ENCODE measurements at places on chromosomes 7 and 10.

DNA sequence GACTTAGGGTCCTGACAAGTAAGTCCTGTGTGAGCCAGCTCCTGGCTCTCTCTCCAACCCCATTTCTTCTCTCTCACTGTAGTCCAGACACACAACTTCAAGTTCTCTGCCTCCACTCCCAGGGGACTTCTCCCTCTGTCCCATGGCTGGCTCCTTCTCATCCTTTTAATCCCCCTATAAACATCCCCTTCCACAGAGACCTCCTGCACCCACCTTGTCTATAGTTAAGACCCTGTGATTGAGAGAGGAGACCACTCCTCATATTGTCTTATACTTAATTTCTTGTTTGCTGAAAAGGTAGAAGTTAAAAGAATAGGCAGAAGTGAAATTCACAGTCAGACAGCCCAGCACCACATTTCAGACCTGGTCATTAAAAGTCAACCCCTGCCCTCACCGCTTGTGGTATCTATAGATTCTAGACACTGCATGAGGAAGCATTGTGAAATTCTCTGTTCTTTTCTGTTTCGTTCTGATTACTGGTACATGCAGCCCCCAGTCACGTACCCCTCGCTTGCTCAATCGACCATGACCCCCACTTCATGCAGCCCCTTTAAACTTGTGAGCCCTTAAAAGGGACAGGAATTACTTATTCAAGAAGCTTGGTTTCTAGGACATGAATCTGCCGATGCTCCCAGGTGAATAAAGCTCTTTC is 125.6 kb upstream of the FRMD4A start:
- DNase-seq, result no peak

- DNase-seq, result no peak
Measured at GRCh38 chr7:40541336-40541735, 406.5 kb downstream of the SUGCT start.

- no peak for DNase-seq
Measured at GRCh38 chr7:80316811-80317210, 182.2 kb downstream of the GNAI1 start.

DNA sequence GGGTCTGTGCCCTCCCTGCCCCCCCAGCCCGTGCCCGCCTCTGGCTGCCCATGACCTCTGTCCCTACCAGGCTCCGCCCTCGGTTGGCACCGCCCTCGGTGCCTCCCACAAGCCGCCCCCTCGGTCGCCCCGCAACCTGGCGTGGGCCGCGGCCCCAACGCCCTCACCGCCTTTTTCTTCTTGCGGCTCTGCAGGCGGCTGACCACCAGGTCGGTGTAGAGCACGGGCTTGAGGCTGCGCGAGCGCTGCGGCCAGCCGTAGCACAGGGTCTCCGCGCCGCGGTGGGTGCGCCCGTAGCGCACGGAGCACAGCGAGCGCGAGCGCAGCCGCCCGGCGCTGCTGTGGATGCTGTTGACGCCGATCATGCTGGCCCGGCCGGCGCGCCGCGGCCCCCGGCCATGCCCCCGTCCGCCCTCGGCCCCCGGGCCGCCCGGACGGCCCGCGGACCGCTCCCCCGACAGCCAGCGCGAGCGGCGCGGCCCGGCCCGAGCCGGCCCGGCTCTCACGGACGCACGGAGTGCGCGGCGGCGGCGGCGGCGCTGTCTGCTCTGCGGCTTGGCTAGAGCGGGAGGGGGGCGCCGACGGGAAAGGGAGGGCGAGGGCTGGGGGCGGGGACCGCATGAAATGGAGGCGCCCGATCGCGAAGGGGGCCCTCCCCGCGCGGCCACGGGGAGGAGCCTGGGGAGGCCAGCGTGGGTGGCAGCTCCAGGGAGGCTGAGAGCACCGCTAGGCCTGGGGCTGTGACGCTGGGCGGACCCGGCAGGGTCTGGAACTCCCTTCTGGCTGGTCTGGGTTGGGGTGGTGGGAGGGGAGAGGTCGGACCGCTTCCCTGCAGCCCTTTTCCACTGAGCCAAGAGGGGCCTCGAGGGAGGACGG is 9.6 kb downstream of the PSD start:
- no peak for DNase-seq

GRCh38 chr10:81081887-81082620 is 544.4 kb downstream of the SH2D4B start:
- no peak for DNase-seq

- DNase-seq, result no peak
Measured at GRCh38 chr7:8913682-8914081, 480.3 kb downstream of the NXPH1 start.

- no peak for DNase-seq
Measured at GRCh38 chr10:74096777-74097176, 53.9 kb downstream of the AP3M1 start.

GRCh38 chr7:107972075-107972482 is 30.9 kb downstream of the LAMB1 start:
- no peak for DNase-seq

- no peak for DNase-seq
Measured at GRCh38 chr7:91374321-91374989, 110.2 kb downstream of the FZD1 start.

DNA sequence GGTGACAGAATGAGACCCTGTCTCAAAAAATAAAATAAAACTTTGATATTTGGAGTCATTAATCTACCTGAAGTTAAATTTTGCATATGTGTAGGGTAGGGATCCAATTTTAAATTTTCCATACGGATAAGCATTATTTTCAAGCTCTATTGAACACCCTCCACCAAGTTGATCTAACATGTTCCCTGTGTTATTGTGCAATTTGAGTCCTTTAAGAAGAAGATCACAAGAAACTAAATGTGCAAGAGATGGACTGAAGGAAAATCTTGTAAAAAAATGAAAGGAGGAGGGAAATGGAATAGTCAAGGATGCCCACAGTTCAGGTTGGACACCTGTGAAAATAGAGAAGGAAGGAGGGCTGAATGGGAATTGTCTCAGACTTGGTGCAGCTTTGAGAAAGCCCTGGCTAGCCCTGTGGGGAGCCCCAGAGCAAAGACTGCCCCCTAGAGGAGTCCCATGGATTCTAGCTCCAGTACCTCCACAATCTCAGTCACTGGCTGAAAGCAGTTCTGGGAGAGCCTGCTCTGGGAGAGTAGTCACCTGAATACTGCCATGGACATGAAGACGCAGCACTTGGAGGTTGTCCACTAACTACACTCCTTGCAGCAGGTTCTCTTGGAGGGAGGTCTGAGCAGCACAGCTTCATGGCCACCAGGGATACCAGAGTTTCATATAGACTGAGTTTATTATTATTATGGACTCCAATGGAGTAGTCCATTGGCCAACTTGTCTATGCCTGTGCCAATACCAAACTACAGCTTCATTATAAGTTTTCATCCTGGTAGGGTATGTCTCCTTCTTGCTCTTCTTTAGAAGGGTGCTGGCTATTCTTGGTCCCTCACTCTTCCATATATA is 5.7 kb upstream of the TIAL1 start:
- DNase-seq, result no peak

- no peak for DNase-seq
Measured at GRCh38 chr7:77416621-77417371, 647 bp upstream of the GSAP start.

- DNase-seq, result no peak
Measured at GRCh38 chr10:101452593-101452992, 98.6 kb downstream of the BTRC start.

GRCh38 chr7:111855161-111855841 is 293.0 kb upstream of the IMMP2L start:
- DNase-seq, result no peak

DNA sequence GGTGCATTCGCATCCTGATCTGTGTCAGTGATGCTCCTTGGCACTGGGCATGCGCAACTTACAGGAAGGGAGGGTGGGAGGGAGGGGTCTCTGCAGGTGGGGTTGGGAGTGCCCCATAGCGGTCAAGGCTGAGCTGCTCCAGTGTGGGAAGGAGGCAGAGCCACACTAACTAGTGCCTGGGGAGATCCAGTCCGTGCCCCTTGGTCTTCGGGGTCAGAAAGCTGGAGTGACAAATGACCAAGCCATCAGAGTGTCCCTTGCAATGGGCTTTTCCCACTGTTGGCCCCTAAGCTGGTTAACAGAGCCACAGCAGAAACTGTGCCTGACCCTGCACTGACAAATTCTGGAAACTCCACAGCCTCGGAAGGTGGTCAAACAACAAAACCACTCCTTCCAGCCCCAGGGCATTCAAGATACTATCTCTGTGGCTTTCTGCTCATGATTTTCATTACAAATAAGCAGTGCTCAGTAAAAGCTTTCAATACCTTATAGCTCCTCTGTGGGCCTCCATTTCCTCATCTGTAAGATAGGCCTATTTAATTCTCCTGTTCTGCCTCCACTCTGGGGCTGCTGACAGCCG is 138.1 kb upstream of the UNC5B start:
- no peak for DNase-seq

Measured in nucleus accumbens (tissue), 56 donors.